ENCODE measurements at places on chromosomes 5 and 9.

DNA sequence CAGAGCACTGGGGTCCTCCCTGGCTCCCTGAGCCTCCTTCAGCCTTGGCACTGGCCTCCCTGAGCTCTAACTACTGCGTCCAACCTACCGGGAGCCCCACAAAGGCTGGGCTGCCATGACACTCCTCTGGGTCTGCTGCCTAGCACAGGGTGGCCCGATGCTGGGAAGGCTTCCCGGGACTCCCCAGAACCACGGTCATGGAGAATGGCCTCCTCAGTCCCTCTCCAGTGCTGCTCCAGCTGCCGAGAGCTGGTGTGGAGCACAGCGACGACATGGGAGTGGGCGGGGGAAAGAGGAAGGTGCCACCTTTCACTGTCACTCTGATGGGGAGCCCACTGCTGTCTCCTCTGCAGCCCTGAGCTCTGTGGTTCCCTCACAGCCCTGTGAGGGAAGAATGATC lies 61.5 kb upstream of the RNF130 start:
- DNase-seq = no peak

DNA sequence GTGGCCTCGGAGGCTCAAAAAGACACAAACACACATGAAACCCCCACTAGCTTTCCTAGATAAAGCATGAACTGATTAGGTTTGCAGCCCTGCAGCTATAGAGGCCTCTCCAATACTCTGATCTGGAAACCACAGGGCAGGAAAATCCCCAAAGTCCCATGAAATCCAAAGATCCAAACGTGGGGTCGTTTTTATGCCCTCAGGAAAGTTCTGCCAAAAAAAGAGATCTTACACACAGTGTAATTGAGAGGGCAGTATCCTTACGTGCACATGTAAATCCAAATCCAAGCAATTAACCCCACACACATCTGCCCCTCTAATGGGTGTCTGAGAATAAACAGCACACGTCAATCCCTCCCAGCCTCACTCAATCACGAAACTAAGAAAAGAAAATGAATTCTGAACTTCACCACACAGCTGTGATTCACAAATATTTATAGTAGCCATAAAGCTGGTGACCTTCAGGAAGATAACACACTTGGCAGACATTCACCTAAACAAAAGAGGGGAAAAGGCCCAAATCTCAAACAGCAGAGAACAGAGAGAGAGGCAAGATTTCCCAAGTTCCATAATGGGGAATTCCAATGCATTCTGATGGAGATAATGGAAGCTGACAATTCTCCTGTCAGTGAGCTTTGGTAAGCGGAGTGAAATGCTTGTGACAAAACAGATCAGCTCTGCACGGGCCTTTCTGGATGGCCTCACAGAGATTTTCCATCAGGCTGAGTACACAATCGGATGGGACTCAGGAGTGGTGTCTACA lies 114.2 kb downstream of the SEMA5A start:
- no peak for DNase-seq

DNA sequence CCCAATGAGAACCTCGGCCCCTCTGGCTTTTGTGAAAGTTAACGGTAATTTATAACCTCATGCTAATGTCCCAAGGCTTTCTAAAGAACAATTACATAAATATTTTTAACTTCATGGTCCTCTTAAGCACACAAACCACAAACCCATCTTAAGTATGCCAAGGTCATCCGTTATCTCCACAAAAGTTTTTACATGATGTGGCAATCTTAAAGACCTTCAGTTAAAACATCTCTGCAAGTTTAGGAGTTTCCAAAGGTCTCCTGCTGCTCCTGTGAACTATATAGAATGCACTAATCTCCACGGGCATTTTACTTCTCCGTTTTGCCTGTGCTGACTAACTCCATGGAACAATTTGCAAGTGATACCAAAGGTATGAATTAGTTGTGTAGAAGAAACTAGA lies 228.2 kb downstream of the TLE1 start:
- no peak for DNase-seq

DNA sequence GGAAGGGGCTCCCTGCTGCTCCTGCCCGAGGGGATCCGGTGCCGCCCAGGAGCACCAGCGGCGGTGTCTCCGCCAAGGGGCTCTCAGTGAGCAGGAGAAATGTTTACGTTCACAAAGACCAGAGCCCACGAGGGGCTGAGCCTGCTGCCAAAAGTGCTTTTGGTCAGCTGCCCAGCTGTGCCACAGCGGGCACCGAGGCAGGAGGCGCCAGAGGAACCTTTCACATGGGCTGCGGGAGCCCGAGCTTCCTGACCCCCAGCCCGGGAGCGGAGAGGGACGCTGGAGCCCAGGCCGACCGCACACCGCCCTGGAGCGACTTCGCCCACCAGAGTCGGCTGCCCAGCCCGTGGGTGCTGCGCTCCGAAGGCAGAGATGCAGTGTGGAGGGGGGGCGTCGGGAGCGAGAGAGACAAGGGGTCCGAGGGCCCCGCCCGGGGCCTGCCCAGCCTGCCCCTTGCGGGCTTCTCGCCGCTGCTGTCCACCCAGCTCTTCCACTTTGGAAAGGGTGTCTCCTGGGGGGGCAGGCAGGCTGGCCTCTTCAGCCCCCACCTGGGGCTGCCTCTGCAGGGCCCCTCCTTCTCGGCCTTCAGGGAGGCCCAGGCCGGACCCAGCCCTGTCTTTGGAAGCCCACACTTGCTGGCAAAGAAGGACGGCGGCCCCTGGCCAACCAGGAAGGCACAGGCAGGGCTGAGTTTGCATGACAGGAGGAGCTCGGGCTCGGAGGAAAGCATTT lies 7.9 kb downstream of the PPP1R26 start:
- no peak for DNase-seq

GRCh38 chr9:77495834-77496671 lies 152.1 kb downstream of the GNA14 start:
- no peak for DNase-seq

DNA sequence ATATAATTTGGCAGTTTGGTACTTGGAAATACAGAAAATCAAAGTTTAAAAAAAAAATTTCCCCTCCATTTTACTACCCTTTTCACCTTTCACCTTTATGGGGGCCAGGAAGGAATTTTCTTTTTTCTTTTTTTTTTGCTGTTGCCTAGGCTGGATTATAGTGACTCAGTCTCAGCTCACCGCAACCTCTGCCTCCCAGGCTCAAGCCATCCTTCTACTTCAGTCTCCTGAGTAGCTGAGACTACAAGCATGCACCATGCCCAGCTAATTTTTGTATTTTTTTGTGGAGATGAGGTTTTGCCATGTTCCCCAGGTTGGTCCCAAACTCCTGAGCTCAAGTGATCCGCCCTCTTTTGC lies 9.1 kb downstream of the CHMP5 start:
- no peak for DNase-seq

- no peak for DNase-seq
Measured at GRCh38 chr9:18689921-18690320, 216.0 kb downstream of the ADAMTSL1 start.

DNA sequence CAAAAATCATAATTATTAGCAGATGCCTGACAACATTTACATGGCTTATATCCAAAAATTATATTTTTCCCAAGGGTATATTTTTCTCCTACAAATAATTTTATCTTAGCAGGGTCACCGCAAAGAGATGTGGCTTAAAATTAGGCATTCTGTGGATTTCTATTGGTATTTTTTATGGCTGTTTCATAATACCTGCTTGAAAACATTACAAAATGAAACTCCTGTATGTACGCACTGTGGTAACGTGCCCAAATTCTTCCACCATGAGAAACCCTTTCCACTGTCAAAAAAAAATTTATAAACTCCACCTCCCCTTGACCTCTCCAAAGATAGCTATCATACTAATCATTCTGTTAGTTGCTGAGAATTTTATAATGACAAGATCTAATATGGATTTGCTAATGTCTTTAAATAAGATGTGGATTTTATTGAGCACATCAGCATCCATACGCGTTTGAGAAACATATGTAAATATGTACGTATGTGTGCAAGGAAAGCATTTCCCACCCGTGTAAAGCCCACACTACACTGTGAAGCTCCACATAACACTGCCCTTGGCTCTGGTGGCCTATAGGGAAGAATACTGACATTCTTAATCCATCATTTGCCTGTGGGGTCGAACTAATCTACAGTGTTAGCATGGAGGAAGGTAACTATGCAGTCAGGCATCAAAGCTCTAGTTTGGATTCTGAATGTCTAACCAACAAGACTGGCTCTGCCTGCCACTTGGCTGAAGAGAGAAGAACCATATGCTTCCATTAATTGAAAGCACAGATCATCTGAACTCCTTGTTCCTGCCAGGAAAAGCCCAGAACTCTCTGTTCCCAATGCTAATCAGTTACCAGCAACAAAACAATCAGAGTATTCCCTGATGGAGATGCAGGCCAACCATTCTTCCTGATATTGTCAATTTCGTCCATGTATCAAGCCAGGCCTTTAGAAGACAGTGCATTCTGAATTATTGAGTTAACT lies 244.7 kb downstream of the SPOCK1 start:
- DNase-seq = no peak

DNA sequence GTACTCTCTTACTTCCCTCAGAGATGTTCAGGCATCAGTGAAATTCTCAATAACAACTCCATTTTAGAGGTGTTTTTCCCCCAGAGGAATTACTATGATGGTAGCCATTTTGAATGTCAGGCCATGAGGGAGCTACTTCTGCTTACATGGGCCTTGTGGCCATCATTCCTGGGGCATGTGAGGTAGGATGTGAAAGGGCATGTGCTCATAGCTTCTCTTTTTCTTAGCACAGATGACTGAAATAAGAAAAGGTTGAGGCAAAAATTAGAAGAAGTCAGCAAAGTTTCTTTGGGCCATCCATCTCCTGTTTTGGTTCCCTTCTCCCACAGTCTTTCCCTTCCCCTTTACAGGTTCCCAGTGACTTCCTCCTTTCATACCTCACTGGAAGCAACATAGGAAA lies 68.8 kb downstream of the FEM1C start:
- no peak for DNase-seq

DNA sequence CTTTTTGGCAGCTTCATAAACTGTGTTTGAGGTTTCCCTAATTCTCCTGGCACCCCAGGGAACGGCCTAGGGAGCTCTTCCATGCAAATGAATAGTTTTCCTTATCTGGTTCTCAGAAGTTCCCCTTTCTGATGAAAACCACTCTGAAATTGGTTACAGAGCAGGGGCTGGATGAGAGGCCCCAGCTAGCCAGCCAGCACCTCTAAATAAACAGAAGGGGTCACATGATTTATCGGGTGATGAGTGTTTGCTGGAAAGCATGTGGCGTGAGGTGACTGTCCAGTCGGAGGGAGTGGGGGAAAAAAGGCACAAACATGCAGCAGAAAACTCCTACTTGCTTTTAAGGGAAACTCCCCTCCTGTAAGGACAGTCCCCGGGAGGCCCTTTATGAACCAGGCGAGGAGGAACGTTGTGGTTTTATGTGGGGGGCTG lies 261.2 kb upstream of the ANKRD55 start:
- no peak for DNase-seq

GRCh38 chr5:95976606-95977005 lies 15.0 kb upstream of the ELL2 start:
- DNase-seq = no peak

- no peak for DNase-seq
Measured at GRCh38 chr9:8800196-8800595, 1000.6 kb upstream of the DMAC1 start.

DNA sequence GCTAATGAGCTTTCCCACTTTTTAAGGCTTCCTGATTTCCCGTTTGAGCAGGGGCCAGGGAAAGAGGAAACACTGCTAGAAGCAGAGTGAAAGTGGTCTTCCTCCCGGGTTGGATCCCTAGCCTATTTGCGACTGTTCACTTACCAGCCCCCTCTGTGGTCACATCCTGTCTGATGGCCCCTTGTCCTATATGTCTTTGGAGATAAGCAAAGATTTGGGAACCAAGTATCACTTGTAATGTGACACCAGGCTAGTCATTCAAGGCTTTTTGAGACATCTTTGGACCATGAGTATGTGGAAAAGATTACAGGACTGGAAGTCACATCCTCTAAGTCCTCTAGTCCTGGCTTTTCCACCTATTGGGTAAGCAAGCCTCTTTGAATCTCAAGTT lies 6.1 kb downstream of the DNAJB5 start:
- DNase-seq = no peak

- DNase-seq = no peak
Measured at GRCh38 chr9:76996700-76997099, 22.8 kb upstream of the FOXB2 start.

GRCh38 chr5:58085800-58086199 lies 374.1 kb downstream of the PLK2 start:
- DNase-seq = no peak

DNA sequence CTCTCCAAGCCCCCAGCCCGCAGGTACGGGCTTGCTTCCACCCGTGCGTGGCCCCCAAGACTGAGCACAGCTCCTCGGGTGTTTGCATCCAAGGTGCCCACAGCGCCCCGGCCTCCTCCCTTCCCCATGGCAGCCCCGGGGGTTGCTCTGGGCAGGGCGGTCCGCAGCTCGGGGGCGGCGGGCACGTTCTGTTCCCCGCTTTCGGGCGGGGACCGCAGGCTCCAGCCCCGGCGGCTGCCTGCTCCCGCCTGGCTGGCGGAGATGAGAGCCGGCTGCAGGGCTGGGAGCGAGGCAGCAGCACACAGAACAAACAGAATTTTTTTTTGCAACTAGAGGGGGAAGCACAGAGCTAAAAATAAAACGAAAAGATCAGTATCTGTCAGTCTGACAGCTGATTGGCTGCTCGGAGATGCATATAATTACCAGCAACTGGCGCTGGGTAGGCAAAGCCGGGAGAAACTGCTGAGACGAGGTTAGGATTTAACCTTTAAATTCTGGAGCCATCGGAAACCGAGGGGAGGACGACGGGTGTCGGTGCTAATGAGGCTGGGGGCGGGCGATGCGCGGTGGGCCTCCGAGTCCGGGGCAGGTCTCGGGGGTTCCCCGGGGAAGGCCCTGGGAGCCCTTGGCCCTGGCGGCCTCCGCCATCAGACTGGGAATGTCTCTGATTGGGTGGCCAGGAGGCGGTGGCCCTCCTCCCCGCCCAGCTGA lies 142.7 kb upstream of the IER5L start:
- no peak for DNase-seq

- DNase-seq = no peak
Measured at GRCh38 chr9:121788686-121789366, 137.4 kb downstream of the DAB2IP start.

DNA sequence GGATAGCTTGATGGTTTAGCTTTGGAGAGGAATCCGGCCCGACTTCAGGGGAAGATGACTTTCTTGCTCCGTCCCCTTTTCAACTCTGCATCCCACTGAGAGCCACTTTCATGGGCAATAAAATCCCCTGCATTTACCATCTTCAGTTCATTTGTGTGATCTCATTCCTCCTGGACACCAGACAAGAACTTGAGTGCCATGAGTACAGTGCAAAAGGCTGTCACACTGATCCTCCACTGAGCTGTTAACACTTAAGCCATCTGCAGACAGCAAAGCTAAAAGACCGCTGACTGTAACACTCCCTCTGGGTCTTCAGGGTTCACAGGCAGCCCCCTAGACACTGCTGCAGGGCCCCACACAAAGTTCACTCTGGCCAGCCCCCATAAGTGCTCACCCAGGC lies 48.3 kb upstream of the TCERG1 start:
- no peak for DNase-seq

GRCh38 chr5:136642976-136643375 lies 277.6 kb upstream of the TRPC7 start:
- DNase-seq = no peak

DNA sequence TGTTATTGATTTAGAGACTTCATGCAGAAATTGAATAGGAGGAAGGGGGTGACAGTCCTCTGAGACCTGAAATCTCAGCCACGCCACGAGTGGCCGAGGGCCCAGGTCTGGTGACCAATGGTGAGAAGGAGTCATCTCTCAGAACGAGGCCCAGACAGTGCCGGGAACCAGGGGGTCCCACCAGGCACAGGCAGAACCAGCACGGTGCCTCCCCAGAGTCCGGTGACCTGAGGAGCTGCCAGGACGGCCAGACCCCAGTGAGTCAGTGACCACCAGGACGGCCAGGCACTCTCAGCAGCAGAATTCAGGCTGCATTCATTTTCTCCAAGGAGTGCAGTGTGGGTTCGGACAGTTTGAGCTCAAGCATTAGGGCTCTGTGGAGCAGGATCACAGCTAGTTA lies 43.8 kb upstream of the NKD2 start:
- no peak for DNase-seq

Data from T-helper 1 cell (primary cell).